ENCODE measurements at places on chromosomes 7 and 10.
A peak's percentile ranks its signal among the peaks of the same experiment; 100 is the strongest.

DNA sequence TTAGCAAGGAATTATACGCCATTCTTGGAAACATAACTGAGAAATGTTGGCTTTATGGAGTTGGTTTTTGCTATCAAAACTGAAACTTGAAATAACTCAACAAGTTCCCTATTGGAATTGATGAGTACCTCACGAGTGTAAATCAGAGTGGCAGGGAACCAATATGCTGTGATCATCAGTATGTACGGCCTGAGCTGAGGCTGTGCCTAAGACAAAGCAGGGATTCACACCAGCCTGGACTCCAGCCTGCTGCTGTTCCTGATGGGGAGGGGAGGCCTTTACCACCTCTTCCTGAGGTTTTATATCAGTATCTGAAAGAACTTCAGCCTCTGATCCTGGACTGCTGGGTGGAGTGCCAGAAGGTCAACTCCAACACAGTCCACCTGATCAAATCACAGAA lies 52.7 kb downstream of the CRTAC1 start:
- DNase-seq = no peak

DNA sequence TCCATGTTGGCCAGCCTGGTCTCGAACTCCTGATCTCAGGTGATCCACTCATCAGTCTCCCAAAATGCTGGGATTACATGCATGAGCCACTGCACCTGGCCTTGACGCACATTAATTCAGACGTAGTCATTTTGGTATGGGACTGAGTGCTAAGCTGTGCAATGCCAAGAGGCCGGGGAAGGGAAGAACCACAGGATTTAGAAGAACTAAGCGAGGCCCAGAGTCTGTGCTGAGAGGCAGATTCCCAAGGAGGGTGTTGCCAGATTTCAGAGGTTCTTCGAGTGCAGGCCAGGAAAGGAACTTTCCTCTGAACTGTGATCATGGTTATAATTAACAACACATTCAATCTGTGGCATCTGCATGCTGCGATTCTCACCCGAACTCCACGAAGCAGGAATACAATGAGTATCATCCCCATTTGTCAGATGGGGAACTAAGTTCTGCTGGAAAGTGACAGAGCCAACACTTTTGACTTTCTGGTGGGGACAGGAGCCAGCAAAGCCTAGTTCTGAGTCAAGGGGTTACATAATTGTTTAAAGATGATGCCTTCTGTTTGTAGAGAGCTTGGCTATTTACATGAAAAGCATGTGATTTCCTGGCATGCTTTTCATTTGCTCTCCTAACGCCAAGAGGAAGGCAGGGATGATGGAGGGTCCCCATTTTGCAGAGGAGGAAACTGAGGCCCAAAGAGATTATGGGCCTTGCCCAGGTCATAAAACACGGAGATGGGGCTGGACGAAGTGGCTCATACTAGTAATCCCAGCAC lies 6.2 kb upstream of the ZAN start:
- DNase-seq = peak; percentile 68

DNA sequence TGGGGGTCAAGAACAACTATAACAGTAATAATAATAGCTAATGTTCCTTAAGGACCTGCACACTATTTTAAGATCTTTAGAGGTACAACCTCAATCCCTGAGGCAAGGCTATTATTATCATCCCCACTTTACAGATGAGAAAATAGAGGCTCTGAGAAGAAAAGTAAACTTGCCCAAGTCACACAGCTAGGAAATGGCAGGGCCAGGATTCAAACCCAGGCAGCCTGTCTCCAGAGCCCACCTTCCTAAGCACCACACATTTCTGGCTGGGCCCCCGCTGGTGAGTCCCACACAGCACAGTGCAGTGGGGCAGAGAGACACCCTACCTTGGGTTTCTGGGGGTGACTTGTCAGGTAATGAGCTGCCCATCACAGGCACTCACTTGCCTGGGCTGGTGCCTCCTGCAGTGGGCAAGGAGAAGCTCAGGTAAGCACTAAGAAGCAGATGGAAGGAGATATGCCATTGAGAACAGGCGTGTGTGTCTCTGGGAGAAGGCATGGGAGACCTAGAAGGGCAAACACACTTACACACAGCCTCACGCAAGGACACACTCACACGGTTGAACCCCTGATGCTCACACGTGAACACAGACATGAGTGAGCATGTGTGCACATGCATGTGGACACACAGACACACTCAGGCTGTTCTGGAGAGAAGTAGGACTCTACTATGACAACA lies 104.4 kb upstream of the ZMIZ1 start:
- DNase-seq = no peak

DNA sequence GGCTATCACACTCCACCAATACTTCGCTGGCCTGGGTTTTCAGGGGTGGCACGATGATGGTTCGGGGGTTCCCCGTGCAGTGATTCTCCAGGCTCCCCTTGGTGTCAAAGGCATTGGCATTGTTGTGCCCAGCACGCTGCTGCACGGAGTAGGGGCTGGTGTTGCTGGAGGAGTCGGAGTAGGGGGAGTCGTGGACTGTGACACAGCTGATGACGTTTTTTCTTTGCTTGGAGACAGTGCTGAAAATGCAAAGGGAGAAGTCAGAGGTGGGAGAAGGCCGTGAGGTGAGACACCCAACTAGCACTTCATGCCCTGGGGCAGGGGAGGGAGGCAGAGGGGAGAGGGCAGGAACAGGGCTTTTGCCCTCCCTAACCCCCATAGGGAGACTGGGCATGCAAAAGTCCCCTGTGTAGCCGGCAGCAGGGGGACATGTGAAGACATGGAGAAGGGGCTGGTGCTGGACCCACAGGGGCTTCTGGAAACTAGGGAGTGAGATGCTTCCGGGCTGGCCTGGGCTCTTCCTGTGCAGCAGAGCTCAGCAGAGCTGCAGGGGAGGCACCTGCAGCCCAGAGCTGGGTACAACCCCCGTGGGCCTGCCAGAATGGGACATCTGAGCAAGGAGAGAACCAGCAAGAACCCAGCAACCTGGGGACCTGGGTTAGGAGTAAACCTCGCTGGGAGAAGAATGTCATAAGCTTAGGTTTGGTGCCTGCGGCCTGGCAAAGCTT lies 60.5 kb downstream of the CLEC2L start:
- DNase-seq = no peak

DNA sequence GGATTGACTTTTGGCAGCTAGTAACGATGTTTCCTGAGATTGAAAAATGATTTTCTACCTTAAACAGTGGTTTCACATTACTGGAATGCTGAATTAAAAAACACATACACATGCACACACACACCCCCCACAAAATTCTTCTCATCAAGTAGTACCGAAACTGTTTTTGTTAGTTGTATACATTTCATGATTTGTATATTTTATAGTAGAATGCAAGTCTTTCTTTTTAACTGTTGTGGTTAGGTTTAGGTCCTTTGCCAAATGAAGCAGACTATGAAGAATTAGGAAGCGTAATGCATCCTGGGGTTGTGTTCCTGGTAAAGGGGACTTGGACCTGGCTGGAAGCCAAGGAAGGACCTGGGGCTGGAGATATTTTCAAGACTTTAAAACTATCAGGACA lies 505.8 kb downstream of the SUGCT start:
- DNase-seq = no peak

GRCh38 chr10:118594392-118595063 lies 920 bp downstream of the PRLHR start:
- peak; percentile 91 for DNase-seq

DNA sequence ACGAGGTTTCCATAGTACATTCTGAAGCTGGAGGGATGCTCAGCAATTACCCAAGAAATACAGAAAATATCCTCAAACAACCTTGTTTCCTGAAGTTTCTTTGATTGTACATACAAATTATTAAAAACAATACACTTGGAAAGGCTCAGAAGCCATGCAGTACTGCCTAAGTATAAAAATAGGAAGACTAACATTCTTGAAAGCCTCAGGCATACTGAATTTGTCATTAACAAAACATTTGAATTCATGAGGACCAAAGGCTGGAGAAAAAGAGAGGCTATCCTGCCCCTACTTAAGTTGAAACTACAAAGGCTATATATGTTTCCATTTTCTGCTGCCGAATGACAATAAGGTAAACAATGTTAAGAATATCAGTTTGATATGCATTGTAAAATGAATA lies 54.3 kb upstream of the SGCE start:
- peak; percentile 83 for DNase-seq

- DNase-seq = no peak
Observed at GRCh38 chr7:133691727-133692610, 435.2 kb upstream of the LRGUK start.

DNA sequence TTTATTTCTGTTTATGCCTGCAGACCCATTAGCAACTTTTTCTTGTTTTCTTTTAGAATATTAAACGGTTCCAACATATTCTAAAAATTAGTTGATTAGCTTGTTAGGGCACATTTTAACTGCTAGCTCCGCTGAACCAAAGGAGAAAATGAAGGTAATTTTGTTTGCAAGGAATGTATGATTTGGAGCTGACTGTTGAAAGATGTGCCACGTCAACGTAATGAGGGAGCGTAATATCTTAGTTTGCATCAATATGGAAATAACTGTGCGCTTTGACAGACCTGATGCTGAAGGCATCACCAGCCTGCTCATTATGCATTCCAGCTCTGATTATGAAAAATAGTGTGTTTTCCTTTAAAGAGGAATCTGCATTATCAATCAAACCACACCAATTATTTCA lies 102.0 kb upstream of the CTBP2 start:
- no peak for DNase-seq

DNA sequence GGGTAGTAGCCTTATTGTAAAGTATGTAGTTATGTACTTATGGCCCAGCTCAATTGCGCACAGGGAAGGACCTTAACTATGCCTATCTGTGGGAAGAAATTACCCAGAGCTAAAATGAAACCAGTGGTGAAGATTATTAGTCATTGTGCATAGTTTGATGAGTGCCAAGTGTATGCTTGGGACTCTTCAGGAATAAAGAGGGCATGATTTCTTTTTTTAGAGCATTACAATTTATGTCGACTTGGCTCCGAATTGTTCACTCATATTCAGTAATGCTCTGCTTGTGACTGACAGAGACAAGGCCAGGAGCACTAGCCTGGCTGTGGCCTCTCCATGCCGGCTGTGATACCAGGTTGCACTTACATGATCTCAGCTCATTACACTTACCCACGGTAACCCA lies 269.5 kb downstream of the TRIL start:
- DNase-seq = peak; percentile 23

GRCh38 chr7:36272567-36273269 lies 116.9 kb upstream of the ANLN start:
- DNase-seq = peak; percentile 34

GRCh38 chr10:122344741-122345258 lies 29.7 kb upstream of the PLEKHA1 start:
- DNase-seq = no peak

DNA sequence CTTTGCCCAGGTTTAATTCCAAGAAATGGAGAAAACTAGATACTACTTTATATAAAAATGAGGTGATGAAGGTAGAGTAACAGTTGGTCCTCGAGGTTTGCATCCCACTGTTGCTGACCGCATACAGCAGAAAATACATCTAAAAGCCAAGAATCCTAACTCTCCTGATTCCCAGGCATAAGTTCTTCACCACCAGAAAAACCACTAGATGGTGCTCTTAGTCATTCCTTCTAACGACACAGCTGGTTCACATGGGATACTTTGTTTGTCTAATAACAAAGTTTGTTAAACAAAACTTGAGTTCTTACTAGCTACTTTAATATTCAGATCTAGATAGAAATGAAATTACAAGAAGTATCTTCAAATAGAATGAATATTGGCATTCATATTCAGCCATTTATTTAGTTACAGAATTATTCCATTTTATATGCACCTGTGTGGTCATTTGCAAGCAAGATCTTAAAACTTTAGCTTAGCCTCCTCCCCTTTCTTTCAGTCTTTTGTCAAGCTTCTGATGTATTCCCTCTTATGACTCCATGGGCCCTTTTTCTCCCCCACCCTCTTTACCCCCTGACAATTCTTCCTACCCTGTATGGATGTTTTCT lies 54.1 kb upstream of the CYP26C1 start:
- DNase-seq = no peak

- peak; percentile 100 for DNase-seq
Observed at GRCh38 chr10:132516771-132517725, 20.5 kb upstream of the INPP5A start.

GRCh38 chr10:480928-481552 lies 208.4 kb downstream of the DIP2C start:
- no peak for DNase-seq

DNA sequence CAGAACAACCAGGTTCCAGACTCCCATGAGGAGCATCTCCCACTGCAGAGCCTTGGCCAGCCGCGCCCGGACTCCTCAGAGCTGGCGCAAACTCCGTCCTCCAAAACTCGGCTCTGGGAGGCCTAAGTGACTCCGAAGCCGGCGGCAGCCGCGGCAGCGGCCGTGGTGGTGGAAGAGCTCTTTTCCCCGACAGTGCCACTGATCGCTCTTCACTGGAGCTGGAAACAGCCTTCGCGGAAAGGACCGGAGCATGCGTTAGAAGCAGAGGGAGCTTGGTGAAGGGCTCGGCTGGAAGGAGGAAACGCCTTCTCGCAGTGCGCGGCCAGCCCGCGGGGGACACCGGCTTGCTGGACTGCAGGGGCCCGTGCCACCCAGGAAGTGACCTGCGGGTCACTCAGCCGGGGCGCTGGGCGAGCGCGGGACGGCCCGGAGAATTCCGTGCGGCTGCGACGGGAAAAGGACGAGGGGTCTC lies 5.0 kb upstream of the HOXA13 start:
- DNase-seq = peak; percentile 90

DNA sequence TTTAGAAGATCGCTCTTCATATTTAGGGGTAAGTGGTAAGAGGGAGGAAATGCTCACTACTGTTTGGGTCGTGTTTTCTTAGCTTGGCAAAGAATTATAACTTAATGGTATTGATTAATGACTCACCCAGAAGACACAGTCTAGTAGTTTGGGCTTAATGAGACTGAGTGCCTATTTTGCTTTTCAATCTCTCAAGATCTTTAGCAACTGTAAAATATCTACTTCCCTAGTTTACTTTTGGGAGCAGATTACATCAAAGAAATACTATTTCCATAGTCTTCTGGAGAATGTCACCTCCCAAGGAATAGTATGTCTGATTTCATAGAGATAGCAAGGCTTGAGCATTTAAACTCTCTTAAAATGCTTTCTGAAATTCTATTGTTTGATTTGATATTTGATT lies 100.5 kb upstream of the SLC25A13 start:
- DNase-seq = no peak

Data from osteoblast (primary cell).